Heart right ventricle (tissue), 16 donors: ENCODE measurements at places on chromosomes 11 and 22. TPM values are rescaled to one million over a fixed set of nuclear protein-coding genes. Genes with fewer than 3 reads are reported as not detected.

GGTLC3 gene
- total RNA-seq, result not detected

SCGB1D2 gene
- total RNA-seq, result not detected

NUDT22 gene
- total RNA-seq, result 57.3 TPM

DNA sequence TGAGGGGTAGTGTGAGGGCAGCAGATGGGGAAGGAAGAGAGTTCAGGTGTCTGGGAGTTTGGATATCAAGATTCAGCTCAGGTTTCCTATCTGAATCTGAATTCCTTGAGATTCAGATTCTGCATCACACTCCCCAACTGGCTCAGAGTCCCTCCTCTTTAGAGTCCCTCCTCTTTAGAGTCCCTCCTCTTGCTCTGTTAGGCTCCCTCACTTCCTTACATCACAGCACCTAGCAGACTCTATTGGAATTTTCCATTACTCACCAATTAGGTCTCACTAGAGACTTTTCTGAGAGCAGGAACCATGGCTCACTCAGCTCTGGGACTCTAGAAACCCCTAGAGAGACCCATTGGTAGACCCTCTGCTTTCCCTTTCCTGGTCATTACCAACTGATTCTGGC lies 303.4 kb upstream of the SYN3 start:
- no peak for DNase-seq

ADSL gene
- total RNA-seq, result 45.9 TPM

DNA sequence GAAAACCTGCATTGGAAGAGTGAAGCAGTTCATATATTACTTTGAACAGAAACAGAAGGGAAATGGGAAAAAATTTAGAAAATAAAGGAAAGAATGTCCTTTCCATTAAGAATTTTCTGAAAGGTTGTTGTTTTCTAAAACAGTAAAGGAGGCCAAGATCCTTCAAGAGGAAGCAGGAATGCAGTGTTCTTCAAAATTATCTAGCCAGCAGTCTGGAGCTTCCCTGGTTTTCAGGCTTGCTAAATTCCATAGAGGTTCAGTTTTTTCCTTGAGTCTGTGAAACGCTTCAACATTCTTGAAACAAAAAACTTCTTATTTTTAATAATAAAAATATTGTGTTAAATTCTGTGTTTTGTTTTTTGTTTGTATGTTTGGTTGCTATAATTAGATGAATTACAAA lies 189.0 kb upstream of the ANO3 start:
- DNase-seq, result no peak

- DNase-seq, result no peak
These were observed 951.3 kb upstream of the CHORDC1 start for GRCh38 chr11:91174193-91174592.

DNA sequence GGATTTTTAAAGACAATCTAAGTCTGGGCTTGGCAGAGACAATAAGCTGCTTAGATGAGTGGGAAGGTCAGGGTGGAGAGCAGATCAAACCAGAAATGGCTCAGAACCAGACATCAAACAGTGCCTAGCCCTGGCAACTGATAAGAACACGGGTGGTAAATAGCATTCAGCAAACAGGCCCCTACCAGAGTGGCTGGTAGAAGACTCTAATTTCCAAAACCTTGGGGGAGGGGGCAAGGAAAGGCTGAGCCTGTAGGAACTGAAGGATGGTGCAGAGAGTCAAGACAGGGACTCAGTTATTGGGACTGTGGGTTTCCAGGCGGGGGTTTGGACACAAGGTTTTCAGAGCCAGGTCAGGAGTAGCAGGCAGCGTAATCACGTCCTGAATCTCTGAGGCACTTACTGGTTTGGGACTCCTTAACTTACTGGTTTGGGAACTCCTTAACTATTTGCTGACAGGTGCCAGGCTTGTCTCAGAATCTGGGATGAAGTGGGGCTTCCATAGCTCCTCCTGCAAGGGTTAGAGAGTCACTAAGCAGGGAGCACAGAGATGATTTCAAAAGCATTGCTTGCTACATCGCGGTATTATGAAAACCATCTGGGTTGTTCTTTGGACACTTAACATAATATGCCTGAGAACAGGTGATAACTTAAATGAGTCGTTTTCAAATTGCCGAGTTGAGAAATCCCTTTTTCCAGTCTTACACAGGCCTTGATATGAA lies 5.7 kb upstream of the ABTB2 start:
- DNase-seq, result no peak

EIF3D gene
- total RNA-seq, result 73.5 TPM

GRCh38 chr22:25120093-25120561 lies 79.5 kb upstream of the CRYBB3 start:
- DNase-seq, result peak; percentile 50

UBQLN3 gene
- not detected for total RNA-seq

DNA sequence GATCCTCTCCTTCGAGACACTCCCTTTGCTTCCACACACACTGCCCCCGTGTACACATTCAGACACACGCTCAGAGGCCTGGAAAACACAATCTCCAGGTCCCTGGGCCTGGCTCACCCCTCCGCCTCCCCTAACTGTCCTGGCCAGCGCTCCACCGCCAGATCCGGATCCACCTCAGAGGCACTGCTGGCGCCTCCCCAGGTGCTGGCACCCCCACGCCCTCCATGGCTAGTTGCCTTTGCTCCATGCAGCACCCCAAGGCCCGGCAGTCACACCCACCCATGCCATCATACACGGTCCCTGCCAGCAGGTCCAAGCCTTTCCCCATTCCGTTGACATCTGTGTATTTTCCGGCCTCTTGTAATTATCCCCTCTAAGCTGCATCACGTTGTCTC lies 11.1 kb downstream of the SPTBN2 start:
- DNase-seq, result no peak

DNA sequence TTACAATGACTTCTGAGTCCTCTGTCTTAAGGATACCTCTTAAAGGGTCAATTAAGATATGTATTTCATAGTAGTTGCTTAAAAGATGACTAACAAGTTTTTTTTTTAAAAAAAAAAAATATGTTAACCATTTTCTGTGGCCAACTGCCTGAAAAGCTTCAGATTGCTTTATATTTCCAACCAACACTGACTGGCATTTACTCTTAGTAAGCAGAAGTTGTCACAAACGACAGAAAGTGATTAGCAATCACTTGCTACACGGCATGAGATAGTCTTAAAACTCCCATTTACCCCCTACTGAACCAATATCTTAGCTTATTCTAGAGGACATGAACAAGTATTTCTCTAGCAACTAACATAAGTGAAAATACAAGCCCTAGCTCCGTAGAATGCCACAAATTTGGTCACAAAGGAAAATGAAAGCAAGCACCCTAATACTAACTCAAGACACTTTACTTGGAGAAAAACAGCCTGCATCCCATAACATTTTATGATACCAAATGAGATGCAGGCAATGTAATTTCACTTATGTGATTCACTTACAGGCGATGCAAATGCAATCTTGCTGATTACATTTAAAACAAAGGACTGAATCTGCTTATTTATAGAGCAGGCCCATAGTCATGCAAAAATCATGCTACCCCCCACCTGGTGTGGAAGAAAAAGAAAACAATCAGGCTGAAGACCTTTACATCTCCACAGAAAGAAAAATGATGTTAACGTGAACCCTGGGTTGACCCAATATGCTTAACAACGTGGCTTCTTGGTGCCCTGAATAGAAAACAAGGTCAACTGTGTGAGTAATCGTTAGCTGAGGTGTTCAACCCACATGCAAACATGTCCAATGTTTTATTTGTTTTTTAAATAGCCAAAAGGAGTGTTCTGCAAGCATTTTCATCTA lies 25.7 kb downstream of the MPPED2 start:
- no peak for DNase-seq

DNA sequence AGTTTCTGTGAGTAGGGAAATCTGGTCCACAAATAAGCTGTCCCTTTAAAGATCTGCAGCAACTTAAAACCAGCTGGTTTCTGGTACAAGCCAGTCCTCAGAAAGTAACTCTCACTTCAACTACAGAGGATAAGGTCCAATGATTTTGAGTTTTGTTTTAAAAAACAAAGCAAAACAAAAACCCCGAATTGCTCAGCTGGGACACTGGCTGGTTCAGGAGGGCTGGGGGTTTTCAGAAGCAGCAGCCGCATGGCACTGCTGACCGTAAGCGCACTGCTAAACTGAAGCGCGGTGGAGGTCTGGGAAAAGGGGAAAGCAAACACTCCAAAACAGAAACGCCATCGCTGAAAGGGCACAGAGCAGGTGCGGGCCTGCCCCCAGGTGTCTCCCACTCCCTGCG lies 59.7 kb downstream of the MICAL3 start:
- no peak for DNase-seq

- DNase-seq, result no peak
These were observed 127.6 kb downstream of the CNTN5 start for GRCh38 chr11:99148352-99148751.

SLC22A25 gene
- not detected for total RNA-seq

GRCh38 chr11:93549976-93550375 lies 6.8 kb upstream of the SMCO4 start:
- no peak for DNase-seq

RIC3 gene
- 16.2 TPM for total RNA-seq

DNA sequence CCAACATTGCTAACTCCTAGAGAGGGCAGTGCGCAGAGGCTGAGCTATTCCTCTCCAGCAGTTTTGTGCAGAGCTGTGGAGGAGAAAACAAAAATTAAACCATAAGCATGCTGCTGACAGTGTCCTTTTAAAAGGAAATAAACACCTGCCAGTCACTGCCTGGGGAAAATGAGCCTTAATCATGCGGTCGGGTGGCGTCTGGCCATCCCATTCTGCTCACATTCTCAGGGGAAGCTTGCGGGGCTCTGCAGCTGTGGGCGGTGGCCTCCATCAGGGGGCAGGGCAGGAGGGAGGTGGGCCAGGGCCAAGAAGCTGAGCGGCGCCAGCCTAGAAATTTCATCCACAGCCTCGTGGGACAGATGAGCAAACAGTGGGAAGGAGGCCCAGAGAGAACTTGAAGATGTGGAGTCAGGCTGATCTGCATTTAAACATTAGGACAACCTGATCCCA lies 71.0 kb upstream of the TP53I11 start:
- DNase-seq, result peak; percentile 83

GRCh38 chr22:48841881-48842582 lies 985.6 kb downstream of the BRD1 start:
- DNase-seq, result no peak

DNA sequence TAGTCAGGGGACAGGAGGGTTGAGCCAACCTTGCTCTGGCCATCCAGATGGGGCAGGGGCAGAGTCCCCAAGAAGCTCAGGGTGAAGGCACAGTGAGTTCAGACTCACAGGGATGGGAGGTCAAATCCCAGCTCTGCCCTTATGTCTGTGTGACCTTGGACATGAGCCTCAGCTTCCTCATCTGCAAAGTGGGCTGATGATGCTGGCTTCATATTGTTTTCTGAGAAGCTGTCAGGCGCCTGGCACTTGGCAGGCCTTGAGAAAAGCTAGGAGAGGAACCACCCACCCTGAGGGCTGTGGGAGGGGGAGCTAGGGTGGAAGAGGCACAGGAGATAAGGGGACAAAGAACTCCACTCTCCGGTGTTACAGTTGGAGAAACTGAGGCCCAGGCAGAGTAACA lies 23.6 kb downstream of the CYTH4 start:
- DNase-seq, result no peak

- DNase-seq, result peak; percentile 44
These were observed 583 bp downstream of the TAF1D start for GRCh38 chr11:93740730-93741093.

ZP1 gene
- 0.25 TPM for total RNA-seq

XRRA1 gene
- 22.8 TPM for total RNA-seq

TBX10 gene
- 0.28 TPM for total RNA-seq

DNA sequence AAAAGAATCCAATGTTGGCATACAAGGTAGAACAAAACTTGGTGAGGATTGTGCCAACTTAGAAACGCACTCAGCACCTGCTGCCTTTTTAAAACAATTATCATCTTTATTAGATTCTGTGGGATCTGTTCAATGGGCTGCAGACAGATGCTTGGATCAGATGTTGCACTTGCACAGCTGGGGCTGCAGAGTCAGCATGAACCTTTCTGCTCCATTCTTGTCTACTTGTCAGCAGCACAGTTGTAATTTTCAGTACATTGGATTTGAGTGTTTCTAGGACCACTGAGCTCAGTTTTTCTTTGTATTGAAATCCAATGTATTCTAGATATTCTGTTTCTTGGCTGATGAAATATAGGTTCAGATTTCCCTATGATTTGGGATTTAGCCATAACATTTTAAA lies 164.5 kb downstream of the LUZP2 start:
- no peak for DNase-seq

DNA sequence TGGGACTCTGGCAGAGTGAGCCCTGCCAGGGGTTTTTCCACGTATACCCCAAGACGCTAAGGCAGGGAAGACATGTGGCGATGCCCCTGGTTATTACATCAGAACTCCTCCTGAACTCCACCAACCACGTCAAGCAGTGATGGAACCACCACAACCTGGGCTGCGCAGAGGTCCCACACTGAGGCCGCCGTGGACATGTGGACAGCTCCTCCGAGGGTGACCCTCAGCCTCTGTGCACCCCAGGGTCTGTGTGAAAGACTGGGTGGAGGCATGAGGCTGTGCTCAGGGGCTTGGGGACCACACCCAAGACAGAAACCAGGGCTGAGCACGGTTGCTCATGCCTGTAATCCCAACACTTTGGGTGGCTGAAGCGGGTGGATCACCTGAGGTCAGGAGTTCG lies 52.2 kb downstream of the TRMU start:
- DNase-seq, result no peak

OR10G7 gene
- total RNA-seq, result not detected

DNA sequence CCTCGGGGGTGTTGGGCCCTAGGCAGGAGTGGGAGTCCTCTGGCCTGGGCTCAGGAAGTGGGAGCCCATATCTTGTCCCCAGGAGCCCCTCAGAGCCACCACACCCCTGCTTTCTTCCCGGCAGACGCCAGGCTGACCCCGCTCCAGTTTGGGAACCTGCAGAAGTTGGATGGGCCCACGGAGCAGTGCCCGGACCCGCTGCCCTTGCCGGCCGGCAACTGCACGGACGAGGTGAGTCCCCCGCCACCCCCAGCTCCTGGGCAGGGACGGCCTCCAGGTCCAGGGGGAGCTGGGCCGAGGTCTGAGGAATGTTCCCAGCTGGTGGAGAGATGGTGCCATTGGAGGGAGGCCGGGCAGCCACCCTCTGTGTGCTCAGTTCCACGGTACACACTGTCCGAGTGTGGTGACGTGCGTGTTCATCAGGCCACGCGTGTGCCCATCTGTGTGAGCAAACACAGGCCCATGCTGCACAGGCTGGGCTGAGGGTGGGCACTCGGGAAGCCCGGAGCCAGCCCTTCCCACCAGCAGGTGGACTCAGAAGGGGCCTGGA lies 4.8 kb downstream of the MUC5B start:
- no peak for DNase-seq

GRCh38 chr22:49968831-49969661 lies 8.5 kb downstream of the PIM3 start:
- DNase-seq, result peak; percentile 20

OVOL1 gene
- not detected for total RNA-seq

DNA sequence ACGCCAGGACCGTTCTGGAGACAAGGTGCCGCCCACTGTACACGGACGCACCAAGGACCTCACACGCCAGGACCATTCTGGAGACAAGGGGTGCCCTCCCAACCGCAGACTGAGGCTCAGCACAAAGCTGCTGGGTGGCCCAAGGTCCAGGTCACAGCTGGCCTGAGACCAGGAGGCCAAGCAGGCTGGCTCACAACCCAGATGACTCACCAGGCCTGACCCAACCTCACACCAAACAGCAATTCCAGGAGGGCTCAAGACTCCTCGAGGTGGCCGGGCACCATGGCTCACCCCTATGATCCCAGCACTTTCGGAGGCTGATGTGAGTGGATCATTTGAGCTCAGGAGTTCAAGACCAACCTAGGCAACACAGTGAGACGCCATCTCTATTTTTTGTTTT lies 14.8 kb downstream of the BRD1 start:
- DNase-seq, result no peak

GRCh38 chr11:120558744-120559431 lies 47.3 kb downstream of the GRIK4 start:
- no peak for DNase-seq

SMC1B gene
- total RNA-seq, result not detected
